ENCODE measurements at places on chromosomes 4 and X.

DNA sequence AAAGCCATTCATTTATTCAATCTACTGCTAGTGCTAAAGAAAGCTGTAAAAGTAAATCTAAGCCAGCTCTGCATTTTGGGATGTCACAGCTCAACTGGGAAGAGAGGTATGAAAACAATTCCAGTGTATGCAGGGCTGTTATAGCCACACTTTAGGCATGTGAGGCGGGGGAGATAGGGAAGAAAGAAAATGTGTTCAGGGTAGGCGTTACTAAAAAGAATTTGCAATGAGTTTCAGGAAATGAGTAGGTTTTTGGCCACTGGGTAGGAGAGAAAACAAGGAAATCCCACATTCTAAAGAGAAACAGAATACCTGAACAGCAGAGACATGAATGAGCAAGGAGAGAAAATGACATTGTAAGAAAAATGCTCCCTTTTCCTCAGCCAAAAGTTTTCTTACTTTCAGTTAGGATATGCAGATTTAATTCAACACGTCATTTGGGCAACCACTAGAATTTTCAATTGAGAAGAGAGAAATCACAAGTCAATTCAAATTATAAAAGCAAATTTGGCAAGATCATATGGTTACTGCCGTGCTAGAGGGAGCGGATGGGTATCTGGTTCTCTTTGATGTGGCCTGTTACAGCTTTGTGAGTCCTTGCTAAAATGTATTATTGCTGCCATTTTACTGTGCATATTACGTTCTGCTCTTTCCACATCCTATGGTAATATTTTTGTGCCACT lies 226.3 kb downstream of the KCNIP4 start:
- DNase-seq: no peak

GRCh38 chrX:109384699-109385098 lies 97.2 kb downstream of the GUCY2F start:
- DNase-seq: no peak

GRCh38 chr4:184506527-184507121 lies 32.3 kb upstream of the IRF2 start:
- DNase-seq: no peak

DNA sequence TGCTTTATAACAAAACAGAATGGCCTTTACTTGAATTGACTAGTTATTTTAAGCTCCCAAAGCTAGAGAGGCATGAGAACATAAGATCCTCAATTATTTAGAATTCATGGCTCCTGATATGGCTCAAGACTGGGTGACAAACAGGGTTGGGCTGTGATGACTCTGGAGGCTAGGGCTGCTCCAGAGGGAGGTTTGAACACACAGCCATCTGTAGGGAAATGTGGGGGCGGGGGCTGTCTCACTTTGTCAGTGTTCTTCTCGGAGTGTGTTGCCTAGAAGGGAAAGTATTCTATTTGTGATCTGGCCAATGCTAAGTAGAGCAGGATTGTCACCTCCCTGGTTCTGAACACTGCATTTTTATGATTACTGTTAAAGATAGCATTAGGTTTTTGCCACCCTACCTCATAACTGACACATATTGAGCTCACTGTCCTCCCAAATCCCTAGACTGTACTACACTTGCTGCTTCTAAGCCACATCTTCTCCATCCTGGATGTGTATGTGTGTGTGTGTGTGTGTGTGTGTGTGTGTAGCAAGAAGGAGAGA lies 45.9 kb downstream of the VSIG4 start:
- no peak for DNase-seq

- DNase-seq: no peak
Observed at GRCh38 chr4:107125496-107125895, 89.4 kb upstream of the DKK2 start.

DNA sequence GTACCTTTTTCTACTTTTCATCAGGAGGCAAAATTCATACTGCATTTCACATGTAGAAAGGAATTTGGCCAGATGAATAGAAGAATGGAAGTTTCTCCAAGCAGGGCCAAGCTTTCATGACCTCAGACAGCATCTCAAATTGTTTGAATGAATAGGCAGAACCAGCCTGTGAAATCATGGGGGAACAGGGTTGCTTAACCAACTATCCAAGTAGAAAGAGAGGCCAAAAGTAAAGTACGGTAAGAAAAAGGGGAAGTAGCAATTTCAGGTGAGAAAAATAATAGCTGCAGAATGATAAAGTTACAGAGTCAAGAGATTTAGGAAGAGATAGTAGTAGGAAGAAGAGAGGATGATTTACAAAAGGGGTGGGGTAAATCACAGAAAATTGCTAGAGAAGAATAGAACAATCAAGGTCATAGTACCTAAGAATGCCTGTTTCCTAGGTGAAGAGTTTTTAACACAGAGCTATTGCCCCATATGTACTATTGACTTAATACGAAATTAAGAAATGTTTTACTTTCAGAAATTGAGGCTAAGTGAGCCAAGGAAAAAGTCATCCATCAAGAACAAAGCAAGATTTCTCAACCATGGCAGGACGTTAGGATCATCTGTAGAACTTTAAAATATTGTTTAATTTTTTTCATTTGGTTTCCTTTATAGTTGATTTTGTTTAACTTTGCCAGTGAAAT lies 177.1 kb upstream of the TET2 start:
- DNase-seq: no peak

DNA sequence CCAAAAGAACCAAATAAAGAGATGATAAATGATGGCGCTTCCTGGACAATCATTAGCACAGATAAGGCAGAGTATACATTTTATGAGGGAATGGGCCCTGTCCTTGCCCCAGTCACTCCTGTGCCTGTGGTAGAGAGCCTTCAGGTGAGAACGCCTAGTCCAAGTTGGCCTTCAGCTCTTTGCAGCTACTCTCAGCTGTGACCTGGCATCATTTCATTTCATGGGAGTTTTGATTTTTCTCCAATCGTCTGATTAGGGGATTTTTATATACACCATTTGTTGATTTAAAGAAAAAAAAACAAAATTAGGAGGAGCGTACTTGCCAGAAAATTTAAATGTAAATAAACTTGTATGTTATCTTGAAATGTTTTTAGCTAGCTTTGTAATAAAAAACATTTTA lies 60.4 kb downstream of the CCKAR start:
- DNase-seq: no peak

DNA sequence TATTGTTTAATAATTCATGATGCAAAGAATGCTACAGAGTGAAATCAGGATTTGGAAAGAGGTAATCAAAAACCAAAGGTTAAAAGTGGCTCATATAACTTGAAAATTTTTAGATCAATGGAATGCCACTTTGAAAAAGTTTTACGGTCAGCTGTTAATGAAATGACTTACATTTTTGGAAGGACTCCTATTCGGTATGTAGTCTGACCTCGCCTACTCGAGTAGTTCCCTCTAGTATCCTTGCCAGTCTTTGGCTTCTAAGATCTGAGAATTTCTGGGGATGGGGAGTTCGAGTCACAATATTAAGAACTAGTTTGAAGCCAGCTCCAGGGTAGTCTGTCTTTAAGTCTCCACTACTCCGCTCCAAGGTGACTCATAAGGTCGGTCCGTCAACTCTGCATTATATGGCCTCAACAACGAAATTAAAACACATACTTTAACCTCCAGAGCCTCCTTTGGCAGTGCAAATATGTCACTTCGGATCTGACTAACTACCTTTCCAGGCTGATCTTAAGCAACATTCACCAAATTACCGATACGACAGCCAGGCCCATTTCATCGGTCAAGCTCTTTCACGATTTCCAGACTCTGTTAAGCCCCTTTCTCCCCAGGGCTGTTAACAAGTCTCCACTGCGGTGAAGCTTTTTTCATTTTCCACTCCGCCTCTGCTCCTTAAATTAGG lies 733 bp upstream of the NAA15 start:
- DNase-seq: no peak

DNA sequence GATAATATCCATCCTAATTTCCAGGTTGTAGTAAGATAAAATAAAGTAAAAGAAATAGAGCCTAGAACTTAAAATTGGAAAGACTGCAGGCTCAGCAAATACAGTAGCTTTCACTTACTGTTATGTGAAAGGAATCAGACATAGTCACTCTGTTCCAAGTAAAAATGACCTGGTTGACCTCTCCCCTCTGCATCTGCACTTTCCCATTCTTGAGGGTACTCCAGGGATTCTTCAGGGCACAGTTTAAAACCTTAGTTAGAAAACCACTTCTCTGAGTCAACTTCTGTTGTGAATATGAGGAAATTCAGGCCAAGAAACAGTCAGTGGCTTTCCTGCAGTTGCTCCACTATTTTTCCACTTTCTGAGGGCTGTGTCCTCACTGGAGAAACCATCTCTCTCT lies 42.9 kb downstream of the FRAS1 start:
- DNase-seq: no peak

DNA sequence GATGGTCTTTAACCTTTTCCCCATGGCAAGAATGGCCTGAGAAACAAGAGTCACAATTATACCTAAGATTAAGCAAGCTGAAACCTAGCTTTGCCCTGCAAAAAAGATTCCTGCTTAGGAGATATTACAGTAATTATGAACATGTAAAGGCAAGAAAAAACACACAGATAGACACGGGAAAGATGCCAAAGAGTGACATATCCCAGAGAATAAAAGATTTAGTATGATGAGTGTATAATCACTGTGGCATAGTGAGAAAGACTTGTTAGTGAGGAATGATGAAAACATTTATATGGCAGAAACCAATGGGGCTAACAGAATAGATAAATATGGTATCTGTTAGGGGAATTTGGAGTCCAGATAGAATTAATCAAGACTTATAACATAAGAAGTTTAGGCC lies 29.6 kb upstream of the TASL start:
- no peak for DNase-seq

DNA sequence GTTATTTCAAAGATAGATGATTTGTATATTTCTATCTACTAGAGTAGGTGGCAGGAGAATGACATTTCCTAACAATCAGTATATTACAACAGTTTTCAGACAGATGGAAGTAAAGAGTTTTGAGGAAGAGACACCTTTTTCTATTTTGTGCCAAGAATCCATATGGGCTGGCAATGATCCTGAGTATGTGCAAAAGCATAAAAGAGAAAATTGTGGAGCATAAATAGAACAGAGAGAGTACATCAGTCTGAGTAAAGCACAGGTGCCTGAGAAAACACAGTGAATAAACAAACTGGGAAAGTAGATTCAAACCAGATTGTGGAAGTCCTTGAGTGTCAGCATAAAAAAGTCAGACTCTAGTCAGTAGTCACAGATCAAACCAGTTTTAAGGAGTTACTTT lies 96.8 kb upstream of the WDR44 start:
- no peak for DNase-seq

GRCh38 chr4:128335541-128335940 lies 47.9 kb upstream of the PGRMC2 start:
- DNase-seq: no peak

- DNase-seq: no peak
Observed at GRCh38 chr4:8681391-8681790, 88.8 kb downstream of the CPZ start.

DNA sequence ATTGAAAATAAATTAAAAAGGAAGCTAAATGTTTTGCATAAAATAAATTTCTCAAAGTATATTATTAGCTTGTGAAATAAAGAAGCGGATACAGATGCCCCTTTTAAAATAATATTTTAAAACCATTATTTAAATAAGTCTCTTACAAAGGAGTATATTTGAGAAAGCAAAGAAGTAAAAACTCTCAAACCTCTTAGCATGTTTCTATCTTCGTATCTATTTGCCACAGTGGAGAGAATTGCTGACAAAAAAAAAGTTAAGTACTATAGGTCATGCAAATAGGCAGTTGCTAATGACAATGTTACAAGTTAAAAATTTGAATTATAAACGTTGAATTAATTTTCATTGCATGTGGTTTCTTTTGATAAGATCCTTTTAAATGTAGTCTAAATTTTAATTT lies 44.5 kb upstream of the PDGFRA start:
- DNase-seq: no peak

DNA sequence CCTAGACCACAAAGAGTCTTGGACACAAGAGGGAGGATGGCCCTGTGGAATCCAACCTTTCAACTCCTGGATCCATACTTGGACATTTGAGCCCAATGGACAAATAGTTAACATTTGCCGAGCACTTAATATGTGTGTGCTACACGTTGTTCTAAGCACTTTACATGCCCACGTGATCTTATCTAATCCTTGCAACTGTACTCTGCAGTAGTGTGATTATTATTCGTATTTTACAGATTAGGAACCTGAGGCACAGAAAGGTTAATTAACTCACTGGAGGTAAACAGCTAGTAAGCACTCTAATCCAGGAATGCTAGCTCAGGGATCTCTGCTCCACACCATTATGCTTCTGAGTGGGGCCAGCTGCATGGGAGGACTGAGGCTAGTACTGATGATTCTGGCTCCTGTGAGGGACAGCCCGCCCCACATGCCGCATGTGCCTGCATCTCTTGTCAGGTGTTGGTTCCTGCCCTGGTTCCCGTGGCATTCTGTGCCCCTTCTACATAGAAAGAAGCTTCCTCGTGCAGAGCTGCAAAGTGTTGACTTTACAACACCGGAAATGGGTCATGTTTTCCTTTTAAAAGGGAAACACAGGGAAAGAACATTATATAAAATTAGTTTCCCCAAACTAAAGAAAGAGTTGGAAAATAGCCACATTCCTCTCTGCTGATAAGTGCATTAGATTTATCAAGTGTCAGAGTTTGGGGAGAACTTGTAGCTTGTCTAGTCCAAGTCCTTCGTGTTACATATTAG lies 34.8 kb downstream of the PLAC1 start:
- DNase-seq: no peak

DNA sequence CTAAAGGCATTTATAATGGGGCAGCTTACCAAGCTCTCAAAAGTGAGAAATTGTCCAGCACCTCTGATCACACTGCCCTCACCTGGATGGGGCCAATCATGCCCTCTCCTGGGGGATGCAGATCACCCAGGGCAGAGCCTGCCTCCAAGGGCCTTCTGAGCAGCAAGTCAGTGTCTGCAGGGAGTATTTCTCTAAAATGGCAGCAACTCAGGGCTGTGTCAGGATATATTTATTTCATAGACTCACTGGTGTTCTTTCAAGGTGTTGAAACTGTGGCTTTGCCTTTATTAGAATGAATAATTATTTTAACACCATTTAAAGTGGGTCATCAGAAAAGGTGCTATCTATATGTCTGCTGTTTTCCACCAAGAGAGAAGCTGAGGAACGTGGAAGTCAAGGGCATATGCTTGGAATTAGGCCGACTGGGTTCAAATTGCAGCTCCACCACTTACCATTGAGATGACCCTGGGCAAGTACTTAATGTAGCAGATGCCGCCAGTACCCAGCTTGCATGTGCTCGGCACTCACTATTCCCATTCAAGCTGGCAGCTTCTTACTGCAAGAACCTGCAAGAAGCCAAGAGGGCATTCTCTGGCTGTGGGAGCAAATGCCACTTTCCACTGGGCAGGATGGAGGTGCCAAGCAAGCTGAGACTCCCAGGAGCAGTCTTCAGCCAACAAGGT lies 590.0 kb downstream of the BCOR start:
- DNase-seq: no peak

- no peak for DNase-seq
Observed at GRCh38 chrX:129846716-129847115, 3.0 kb upstream of the ZDHHC9 start.

DNA sequence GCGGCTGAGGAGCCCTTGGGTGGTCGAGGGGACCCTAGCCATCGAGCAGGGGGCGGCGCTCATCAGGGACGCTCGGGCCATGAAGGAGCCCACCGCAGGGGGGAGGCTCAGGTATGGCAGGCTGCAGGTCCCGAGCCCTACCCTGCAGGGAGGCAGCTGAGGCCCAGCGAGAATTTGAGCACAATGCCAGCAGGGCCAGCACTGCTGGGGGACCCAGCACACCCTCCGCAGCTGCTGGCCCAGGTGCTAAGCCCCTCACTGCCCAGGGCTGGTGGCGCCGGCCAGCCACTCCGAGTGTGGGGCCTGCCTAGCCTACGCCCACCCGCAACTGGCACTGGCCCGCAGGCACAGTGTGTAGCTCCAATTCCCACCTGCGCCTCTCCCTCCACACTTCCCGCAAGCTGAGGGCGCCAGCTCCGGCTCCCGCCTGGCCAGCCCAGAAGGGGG lies 325.4 kb upstream of the FRG1 start:
- no peak for DNase-seq

GRCh38 chr4:169582706-169583105 lies 29.7 kb downstream of the NEK1 start:
- DNase-seq: no peak
